Activated CD4-positive, alpha-beta T cell treated with anti-CD3 and anti-CD28 coated beads, Interleukin-2, amount 50 U/mL, for 24 hours (primary cell): ENCODE measurements at places on chromosomes 4 and X.

DNA sequence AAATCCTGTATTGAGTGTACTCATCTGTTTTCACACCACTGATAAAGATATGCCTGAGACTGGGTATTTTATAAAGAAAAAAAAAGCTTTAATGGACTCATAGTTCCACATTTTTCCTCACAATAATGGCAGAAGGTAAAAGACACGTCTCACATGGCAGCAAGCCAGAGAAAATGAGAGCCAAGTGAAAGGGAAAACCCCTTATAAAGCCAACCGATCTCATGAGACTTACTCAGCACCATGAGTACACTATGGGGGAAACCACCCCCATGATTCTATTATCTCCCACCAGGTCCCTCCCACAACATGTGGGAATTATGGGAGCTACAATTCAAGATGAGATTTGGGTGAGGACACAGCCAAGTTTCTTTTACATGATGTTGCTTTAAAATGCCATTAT, 171.9 kb downstream of the GALNTL6 start:
- DNase-seq = no peak

DNA sequence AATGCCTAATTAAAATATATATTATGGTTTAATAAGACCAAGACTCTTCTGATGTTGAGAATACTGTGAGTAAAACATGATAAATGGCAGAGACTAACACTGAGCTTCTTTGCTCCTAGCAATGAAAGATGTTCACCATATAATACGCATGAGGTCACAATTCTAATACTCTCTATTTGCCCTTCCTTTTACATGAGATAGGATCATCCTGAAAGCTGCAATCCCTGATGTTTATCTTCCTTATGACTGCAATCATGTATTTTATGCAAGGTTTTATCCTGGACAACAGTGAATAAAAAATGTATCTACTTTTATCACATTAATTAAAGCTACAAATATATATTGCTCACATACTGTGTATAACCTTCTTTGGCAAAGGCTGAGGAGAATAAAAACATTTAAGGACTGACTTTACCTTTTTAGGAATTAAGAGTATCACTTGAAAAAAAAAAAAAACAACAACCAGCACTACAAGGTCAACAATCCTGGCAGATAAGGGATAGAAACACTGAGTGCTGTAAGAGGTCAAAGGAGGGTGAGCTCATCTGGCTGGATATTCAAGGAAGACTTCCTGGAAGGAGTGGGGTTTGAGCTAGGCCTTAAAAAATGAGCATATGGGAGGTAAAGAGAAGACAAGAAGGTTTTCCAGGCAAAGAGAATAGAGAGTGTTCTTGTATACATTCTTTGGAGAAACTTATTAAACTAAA, 99.9 kb downstream of the AREG start:
- DNase-seq = no peak

DNA sequence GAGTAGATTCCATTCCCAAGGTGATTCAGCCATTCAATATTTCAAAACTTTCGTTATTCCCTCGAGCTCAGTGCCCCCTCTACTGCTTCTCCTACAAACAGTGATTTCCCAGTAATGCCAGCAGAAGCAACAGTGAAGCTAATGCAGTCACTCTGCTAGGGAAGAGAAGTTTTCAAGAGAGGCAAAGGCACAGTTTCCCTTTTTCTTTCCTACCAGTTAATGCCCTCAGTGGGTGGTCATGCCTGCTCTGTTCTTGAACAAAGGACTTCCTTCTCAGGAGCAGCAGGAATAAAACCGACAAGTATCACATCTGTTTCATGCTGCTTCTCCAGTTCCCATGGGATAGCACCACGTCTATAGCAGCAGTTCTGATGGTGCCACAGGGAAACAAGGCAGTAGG, 317.2 kb downstream of the TENM3 start:
- DNase-seq = no peak

GRCh38 chr4:71404049-71404448, 65.2 kb downstream of the SLC4A4 start:
- DNase-seq = no peak

GRCh38 chr4:146975527-146975926, 29.9 kb upstream of the TTC29 start:
- no peak for DNase-seq

DNA sequence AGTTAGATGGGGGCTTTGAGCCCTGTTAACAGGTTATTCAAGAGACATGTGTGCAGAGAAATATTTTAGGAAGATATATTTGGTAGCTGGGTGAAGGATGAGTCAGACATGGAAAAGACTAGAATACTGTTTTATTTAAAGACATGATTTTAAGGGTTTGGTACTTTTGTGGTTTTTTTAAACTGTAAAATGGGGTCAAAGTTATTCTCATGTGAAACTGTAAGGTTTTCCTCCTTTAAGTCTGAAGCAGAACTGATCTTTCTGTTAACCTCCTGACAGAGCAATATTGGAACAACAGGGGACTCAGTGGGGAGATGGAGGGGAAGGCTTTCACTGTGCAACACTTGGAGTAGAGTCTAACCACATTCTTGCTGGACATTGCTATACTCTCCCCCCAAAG, 112.4 kb upstream of the LSM6 start:
- no peak for DNase-seq

- no peak for DNase-seq
Measured at GRCh38 chr4:173535165-173535902, 5.3 kb upstream of the HAND2 start.

- DNase-seq = no peak
Measured at GRCh38 chrX:149121206-149121920, 383.7 kb downstream of the IDS start.

GRCh38 chr4:1695913-1696312, 11.8 kb upstream of the FAM53A start:
- no peak for DNase-seq

- DNase-seq = no peak
Measured at GRCh38 chr4:119261986-119262385, 49.5 kb downstream of the USP53 start.

GRCh38 chr4:23091711-23092110, 399.0 kb downstream of the GBA3 start:
- DNase-seq = no peak

- no peak for DNase-seq
Measured at GRCh38 chr4:142883040-142883832, 37.1 kb upstream of the INPP4B start.

GRCh38 chrX:10971176-10971575, 140.0 kb upstream of the HCCS start:
- no peak for DNase-seq

DNA sequence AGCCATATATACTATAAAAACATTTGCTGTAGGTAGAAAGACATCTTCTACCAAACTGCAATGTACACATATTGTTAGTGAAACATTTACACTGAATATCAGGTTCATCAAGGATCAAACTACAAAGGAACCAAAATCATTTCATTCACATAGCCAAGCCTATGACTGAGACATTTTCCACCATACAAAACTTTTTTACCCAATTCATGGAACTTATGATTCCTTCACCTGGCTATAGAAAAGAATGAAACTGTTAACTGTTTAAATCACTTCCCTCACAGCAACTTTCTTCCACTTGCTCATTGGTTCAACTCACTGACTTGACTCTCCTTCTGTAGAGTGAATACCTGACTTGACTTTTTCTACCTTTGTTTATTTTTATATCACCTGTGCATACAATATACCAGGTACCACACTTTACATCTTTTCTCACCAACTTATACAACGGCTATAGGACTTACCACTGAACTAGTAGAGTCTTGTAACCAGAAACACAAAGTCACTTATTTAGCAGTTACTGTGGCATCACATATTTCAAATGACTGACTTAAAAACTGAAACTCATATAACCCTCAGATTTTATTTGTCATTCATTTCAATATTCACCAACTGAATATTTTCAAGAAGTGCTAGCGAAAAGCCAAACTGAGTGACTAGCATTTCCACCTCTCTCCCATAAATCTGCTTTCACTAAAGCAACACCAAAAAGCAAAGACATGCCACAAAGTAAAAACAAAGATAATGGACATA, 30.9 kb downstream of the CAMK2D start:
- DNase-seq = no peak

DNA sequence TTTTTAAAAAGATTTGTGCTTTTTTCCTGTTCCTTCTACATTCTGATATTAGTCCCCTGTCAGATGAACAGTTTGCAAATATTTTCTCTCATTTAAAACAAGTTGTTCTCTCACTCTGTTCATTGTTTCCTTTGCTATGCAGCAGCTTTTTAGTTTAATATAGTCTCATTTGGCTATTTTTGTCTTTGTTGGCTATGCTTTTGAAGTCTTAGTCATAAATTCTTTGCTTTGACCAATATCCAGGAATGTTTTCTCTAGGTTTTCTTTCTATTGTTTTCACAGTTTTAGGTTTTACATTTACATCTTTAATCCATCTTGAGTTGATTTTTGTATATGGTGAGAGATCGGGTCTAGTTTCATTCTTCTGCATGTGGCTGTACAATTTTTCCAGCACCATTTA, 136.8 kb downstream of the TET2 start:
- no peak for DNase-seq

DNA sequence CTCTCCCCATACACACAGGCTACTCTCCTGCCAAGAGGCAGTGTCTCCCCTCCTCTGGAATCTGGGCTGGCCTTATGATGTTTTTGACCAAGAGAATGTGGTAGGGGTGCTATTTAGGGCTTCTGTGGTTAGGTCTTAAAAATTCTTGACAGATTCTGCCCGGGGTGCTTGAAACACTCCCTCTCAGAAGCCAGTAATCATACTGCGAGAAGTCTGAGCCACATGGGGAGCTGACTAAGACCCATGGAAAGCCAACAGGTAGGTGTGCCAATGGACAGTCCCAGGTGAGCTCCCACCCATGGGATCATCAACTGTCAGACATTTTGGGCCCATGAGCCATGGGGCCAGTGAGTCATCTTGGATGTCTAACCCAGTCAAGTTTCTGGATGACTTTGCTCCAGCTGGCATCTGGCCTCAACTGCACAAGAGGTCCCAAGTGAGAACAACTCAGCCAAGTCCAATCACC, 315.7 kb downstream of the FBXW7 start:
- no peak for DNase-seq

GRCh38 chr4:99816545-99817308, at the start of gene DAPP1:
TSS of gene DAPP1 (plus strand) at chr4:99816827. CDS start at chr4:99816914, 87 bp downstream.
- DNase-seq = peak; percentile 72

DNA sequence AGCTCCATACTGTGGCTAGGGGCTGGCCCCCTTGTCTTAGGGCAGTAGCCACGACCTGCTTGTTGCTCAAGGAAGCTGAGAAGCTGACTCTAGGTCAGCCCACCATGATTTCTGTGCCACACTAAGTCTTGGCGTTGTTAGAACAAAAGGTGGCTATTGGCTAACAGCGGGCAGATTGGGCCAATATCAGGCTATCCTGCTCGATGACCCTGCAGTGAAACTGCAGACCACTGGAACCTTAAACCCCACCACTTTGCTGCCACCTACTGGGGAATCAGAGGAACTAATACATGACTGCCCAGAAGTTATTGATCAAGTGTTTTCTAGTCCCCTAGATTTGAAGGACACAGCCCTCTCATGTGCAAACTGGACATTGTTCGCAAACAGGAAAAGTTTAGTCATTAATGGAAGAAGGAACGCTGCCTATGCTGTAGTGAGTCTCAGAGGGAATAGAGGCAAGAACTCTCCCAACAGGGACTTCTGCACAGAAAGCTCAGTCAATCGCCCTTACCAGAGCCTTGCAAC, 17.0 kb upstream of the PAPSS1 start:
- DNase-seq = no peak

DNA sequence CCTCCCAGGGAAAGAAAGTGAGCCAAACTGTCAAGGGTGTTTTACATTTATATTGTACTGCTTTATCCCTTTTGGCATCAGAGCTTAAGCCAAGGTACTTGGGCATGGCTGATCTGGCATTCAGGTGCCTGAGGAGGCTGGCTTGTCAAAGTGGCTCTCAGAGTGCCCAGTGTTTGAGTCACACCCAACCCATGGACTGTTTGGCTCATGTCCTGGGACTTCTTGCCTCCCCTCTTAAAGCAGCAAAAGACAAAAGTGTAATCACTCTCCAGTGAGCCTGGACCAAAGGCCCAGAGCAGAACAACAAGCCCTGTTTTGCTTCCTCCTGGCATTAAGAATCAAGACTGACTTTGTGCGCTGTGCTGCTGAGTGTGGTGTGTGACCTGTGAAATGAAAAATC, 311.7 kb upstream of the TAPT1 start:
- DNase-seq = no peak

GRCh38 chrX:24647257-24648058, at the start of gene PCYT1B:
TSS of gene PCYT1B (minus strand) at chrX:24647347. CDS start at chrX:24647105, 242 bp downstream.
- peak; percentile 6 for DNase-seq

GRCh38 chr4:168098248-168098717, 5.9 kb downstream of the ANXA10 start:
- DNase-seq = no peak

DNA sequence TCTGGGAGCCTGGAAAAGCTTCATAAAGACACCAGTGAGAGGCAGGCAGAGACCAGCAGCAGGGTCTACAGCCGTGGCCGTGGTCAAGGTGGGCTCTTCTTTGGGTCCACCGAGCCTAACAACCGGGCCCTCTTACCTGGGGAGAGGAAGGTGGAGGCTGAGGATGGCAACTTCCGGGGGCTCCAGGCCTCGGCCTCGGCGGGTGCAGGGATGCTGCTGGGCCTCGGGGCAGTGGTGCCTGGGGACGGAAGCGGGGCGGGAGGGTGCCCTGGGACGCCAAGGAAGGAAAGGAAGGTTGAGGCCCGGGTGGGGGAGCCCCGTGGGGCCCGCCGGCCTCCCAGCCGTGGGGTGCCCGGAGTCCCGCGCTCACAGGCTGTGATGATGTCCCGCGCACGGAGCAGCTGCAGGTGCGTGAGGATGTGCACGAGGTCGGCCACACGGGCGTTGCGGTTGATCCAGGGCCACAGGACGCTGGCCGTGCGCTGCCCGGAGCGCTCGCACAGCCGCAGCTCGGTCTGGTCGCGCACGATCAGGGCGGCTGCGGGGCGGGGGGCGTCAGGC, 561 bp downstream of the IRAK1 start:
- no peak for DNase-seq

- no peak for DNase-seq
Measured at GRCh38 chr4:187666034-187666433, 329.5 kb upstream of the ZFP42 start.

GRCh38 chrX:19049110-19049509, 65.2 kb upstream of the PHKA2 start:
- DNase-seq = no peak

DNA sequence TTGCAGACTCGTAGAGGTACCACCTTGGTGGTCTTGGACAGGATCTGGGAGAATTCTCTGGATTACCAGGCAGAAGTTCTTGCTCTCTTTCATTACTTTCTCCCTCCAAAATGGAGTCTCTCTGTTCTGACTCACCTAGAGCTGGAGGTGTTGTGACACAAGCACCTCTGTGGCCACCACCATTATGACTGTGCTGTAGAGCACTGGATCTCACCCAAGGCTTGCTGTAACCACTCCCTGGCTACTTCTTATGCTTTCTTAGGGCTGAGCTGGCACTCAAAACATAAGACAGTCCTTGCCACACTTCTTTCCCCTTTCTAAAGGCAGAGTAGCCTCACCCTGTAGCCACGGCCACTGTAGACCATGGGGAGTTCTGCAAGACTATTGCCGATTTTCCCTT, 296.6 kb upstream of the DIPK2B start:
- no peak for DNase-seq
